Fibroblast of skin of left biceps (primary cell): ENCODE measurements at places on chromosomes 3 and 15.

DNA sequence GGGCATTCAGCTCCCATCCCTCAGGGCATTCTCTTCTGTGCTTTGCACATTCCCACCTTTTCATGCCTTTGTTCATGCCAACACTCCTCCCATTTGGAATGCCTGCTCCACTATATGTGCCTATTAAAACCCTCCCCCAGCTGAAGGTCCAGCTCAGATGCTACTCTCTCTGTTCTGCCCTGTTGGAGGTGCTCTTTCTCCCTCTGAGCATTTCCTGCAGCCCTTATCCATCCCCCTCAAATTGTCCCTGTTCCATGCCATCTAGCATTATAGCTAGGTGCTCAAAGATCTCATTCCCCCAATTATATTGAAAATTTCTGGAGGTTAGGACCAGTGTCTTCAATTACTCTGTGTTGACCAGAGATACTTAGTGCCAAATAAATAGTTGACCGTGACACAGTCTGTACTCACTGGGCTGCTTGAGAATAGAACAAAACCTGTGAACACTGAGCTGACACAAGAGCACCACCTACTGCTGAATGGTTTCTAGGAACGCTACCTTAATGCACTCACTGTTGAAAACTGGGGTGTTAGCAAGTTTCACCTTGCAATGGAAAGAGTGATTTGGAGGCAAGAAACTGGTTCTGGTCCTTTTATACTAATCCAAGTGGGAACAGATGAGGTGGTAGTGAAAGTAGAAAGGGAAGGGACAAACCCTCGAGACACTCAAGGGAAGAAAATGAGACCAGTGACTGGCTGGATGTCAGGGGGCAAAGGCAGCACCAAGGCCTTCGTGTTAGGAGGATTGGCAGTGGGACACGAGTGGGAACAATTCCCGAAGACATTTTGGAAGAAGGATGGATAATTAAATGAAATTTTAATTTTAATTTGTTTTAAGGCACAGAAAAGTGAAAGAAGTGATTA lies 289.8 kb upstream of the ROPN1 start:
- DNase-seq = no peak

DNA sequence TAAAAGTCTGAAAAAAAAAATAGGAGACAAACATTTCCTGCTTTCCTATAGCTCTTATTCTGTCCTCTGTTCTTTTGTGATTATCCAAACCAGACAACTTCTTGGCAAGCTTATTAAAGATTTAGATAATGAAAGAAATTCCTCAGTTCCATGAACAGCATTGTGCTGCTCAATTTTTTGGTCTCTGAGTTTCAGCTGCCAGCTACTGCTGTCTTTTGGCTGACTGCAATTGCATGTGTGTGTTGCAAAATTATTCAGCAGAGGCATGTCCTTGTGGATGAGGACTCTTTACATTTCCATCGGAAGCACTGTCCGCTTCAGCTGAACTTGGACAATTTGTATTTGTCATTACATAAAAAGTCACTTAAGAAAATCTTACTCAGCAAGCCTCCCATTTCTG lies 397.3 kb upstream of the RASGRP1 start:
- peak; percentile 17 for DNase-seq

DNA sequence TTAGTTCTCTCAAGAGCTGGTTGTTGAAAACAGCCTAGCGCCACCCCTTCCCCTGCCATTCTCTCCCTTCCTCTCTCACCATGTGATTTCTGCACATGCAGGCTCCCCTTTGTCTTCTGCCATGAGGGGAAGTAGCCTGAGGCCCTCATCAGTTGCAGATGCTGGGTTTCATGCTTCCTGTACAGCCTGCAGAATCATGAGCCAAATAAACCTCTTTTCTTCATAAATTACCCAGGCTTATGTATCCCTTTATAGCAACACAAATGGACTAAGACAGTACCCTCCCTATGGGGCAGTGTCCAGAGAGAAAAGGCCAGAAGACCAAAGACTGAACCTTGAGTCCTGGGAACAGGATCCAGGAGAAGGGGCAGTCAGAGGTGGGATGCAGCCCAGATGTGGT lies 54.7 kb downstream of the CLEC3B start:
- DNase-seq = no peak

- no peak for DNase-seq
Observed at GRCh38 chr3:133375403-133375745, 24.5 kb upstream of the BFSP2 start.
